Hepatocyte (in vitro differentiated cells): ENCODE measurements at places on chromosomes 1 and 21. TPM values are rescaled to one million over a fixed set of nuclear protein-coding genes. Genes with fewer than 3 reads are reported as not detected.

The MDM4 gene
- 42.3 and 47.8 TPM in 2 replicates for total RNA-seq

The PTPN7 gene
- total RNA-seq = not detected in 2 replicates

GRCh38 chr1:224054012-224054411 is 59.9 kb upstream of the FBXO28 start:
- no peak for DNase-seq

The SLC1A7 gene
- not detected in 2 replicates for total RNA-seq

The BEND5 gene
- 7.5 and 9.6 TPM in 2 replicates for total RNA-seq
